ENCODE measurements at places on chromosomes 4 and X. TPM values are rescaled to one million over a fixed set of nuclear protein-coding genes. Genes with fewer than 3 reads are reported as not detected.

DNA sequence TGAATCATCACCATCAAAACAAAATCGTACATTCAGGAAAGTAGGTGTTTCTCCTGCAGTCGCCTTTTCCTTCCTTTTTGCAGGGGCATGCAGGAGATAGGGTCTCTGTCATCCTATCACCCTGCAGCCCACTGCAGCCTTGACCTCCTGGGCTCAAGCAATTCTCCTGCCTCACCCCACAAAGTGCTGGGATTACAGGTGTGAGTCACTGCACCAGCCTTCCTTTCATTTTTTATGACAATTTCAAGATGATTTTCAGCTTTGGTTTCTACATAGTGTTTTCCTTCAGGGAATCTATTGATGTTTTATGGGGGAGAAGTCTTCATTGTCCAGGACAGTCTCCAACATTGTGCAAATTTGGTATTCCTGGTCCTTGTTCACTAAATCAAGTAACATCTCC, 71.7 kb downstream of the USP38 start:
- no peak for DNase-seq

- no peak for DNase-seq
Observed at GRCh38 chr4:36332782-36333131, 51.3 kb downstream of the DTHD1 start.

GRCh38 chrX:38610849-38611248, 49.5 kb downstream of the TSPAN7 start:
- no peak for DNase-seq

Gene BRS3
- not detected for total RNA-seq

- DNase-seq, result no peak
Observed at GRCh38 chr4:123325241-123325681, 71.3 kb upstream of the SPRY1 start.

- no peak for DNase-seq
Observed at GRCh38 chr4:172887959-172888358, 280.7 kb upstream of the GALNT7 start.

- DNase-seq, result no peak
Observed at GRCh38 chr4:55979562-55979961, 30.8 kb downstream of the CEP135 start.

- no peak for DNase-seq
Observed at GRCh38 chr4:127985989-127986388, 20.8 kb downstream of the ABHD18 start.

GRCh38 chr4:14064984-14065383, 437.5 kb upstream of the BOD1L1 start:
- DNase-seq, result no peak

- DNase-seq, result peak; percentile 67
Observed at GRCh38 chr4:15396157-15396800, 31.6 kb upstream of the C1QTNF7 start.

- DNase-seq, result no peak
Observed at GRCh38 chr4:74308215-74308614, at the start of gene EPGN. Gene EPGN (plus strand): TSS chr4:74308470. CDS start chr4:74308534, 64 bp downstream.

GRCh38 chr4:20418861-20419451, 167.3 kb downstream of the SLIT2 start:
- no peak for DNase-seq

DNA sequence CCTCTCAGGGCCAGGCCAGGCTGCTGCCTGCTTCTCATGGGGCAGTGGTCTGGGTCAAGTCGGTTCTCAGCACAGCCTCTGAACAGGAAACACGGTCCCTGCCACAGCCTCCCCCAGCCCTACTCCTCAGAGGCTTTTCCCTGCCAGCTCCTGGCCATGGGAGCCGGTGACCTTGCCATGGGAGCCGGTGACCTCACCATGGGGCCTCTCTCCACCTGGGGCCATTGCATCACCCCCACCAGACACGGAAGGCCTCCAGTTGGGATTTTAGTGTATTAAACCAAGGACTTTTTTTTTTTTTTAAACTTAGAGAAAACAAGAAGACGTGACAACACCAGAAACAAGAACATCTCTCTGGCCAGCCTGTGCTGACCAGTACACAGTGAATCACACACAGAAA, 25.6 kb downstream of the ETDB start:
- DNase-seq, result no peak

Gene IL21
- total RNA-seq, result 65.1 TPM

Gene ZCCHC4
- total RNA-seq, result 10.6 TPM

DNA sequence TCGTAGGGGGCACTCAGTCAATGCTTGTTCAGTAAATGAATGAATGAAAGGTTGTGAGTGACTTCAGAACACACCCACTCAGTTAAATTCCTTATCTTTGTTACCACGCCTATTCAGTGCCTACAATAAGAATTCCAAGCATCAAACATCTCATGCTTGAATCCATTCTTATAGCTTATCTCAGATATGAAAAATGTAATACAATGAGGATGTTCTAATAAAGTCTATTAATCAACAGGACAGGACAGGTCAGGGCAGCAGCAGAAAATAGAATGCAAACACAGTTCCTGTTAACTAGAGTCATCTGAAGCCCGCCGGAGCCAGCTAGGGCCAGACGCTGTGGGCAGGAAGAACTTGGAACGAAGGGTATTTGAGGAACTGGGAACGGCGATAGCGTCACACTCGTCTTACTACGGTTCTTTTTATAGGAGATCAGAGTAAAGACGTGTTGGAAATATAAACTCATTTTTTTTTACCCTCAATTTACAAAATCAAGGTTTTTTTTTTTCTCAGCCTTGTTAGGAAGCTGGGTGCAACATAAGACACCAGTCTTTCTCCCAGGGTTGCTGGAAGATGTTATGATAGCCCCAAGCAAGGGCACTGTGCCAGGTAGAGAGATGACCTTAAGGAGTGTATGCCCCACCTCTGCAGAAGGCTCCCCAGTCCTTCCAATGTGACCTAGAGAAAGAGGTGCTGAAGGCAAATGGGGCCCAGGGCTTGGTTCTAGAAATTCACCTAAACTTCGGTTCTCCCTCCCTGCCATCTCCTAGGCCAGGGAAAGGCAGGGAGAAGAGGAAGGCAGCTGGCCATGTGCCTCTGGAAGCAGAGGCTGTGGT, 48.3 kb downstream of the SEL1L3 start:
- no peak for DNase-seq

DNA sequence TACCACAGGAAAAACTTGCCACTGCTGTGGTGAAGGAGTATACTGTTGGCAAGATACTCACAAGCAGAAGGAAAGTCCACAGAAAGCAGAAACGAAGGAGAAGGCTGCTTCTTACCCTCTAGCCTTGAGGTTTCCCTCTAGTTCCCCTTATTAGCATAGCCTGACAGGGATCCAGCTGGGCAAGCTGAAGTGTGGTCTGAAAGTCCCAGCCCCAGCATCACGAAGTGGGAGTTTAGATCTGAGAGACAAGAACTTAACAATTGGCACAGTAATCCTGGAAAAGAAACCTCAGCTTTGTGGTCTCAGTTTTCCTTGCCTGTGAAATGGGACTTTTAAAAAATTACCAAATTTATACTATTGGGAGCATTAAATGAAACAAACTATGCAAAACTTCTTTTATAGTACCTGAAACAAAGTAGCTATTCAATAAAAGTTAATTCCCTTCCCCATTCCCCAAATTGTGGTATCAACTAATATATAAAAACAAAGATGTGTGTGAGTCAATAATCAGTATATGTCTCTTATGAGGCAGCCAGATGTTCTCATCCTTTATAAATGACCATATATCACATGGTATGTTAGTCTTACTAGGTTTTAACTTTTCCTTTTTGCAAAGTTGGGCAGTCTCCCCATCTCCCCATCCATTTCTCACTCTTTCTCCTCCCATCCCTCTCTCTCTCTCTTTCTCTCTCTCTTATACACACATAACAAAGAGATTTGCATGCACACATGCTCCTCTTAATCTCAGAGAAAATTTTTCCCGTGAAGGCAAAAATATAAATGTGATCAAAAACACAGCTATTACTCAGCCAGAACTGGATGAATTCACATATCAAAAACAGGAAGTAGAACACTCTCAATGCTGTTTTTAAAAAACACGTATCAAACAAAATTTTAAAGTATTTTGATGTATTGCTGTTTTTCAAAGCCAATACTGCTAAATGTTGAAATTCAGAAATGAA, 57.8 kb downstream of the SCFD2 start:
- DNase-seq, result no peak

- no peak for DNase-seq
Observed at GRCh38 chr4:124874172-124874450, 161.6 kb upstream of the ANKRD50 start.

DNA sequence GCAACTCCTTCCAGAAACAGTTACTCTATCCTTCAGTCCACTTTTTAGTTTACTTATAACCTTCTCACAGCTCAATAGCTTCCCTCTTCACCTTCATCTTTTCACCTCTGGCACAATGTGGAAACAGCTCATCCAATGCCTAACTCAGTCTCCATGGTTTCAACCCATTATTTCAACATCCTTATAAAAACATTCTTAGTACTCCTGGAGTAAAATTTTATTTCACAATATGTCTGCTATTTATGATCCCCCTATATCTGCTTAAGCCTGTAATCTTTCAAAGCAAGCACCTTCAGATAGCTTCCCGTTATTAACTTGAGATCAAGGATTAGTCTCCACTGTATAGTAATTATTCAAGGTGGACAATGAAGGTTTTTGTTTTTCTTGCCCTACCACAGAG, 156.3 kb downstream of the GASK1B start:
- no peak for DNase-seq

GRCh38 chr4:102862747-102863146, 6.0 kb upstream of the CISD2 start:
- no peak for DNase-seq

DNA sequence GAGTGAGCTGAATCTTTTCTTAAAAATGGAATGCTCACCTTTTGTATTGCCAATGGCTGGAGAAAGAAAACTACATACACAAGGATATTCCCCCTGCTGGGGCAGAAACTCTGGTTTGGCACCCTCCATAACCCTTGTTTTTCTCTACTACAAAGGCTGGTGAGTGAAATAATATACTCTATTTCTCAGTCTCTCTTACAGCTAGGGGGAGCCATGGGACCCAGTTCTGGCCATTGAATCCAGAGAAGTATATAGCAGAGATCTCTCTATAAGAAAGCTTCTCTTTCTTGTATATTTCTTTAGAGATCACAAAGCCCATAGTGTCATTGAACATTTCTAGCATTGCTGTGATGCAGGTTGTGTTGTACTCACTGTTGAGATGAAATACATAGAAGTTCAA, 49.8 kb downstream of the SMPX start:
- no peak for DNase-seq

Gene ARSJ
- total RNA-seq, result not detected

DNA sequence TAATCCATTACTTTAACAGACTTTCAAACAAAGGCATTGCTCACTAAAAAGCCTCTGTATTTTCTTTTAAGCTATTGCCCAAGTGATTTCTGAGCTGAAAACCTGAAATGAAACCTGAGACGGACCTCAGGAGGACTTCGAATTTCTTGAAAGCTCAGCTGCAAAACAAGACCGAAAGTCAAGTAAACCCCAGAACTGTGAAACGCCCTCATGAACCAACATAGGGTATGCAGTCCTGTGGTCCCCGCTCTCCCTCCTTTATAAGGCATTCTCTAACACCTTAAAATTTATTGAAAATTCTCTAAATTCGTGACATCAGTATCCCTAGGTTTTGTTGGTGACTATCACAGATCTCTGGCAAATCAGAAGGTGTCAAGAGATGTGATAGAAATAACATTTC, 91.8 kb downstream of the SHISA3 start:
- no peak for DNase-seq

GRCh38 chrX:137567682-137568232, 1.8 kb downstream of the ZIC3 start:
- DNase-seq, result no peak

Gene TSPAN7
- 0.73 TPM for total RNA-seq

GRCh38 chrX:139078761-139079280, 367.3 kb upstream of the FGF13 start:
- DNase-seq, result no peak

DNA sequence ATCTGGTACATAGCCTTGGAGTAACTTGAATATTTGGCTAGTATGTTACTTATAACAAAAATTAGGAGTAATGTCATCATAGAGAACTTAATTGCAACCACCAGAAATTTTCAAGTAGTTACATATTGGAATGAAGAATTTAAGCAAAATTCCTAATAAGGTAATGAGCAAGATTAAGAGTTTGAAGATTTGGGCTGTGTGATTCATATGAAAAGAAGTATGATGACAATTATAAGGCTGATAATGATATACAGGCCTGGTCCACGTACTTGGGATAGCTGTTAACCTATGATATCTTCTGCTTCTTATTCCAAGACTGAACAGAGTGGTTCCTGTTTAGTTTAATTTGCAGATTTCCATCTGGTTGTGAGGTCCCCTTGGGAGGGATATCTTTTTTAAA, 463.9 kb downstream of the RAPGEF2 start:
- no peak for DNase-seq

DNA sequence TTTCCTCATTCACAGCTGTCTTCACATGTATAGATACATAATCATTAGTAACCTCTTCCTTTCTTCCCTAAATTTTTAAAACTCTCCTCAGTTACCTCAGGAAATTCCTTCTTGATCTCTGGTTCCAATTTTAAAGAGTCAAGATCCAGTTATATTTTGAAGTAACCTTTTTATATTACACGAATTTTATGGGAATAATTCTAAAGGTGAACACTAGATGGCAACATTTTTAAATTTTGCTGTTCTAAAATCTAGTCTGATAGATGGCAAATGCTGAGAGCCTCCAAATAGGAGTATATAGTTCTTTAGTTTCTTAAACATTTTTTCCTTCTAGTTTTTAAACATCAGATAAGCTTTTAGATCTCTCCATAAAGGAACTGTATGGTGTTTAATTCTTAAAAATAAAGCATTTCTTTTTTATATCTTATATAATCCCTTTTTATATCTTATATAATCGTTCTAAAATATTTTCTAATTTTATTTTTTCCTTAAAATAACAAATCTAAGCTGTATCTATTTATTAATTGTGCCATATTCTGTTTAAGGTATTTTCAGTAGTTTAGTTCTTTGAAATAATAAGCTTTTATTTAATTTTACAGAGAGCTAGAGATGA, 37.9 kb upstream of the PAPSS1 start:
- DNase-seq, result no peak

Gene SPON2
- 9.0 TPM for total RNA-seq

- no peak for DNase-seq
Observed at GRCh38 chr4:71680706-71681105, 103.2 kb downstream of the GC start.

DNA sequence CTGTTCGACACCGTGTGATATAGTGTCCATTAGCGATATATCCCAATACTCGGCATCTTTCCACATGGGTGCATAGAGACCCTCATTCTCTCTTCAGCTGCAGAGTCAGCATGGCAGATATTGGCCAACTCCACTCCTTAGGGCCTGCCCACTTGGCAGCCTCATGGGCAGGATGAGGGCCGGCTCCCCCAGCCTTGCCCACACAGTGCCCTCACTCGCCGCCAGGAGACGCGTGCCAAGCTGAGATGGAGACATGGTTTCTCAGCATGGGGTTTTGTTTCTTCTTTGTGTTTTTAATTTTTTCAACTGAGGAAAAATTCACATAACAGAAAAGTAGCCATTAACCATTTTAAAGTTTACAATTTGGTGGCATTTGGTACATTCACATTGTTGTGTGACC, 5.3 kb upstream of the PLXNA3 start:
- no peak for DNase-seq

GRCh38 chrX:2913118-2913517, 16.0 kb downstream of the ARSD start:
- no peak for DNase-seq
